Endodermal cell (in vitro differentiated cells): ENCODE measurements at places on chromosomes 1 and 21.
A peak's percentile ranks its signal among the peaks of the same experiment; 100 is the strongest.

- H3K27ac ChIP-seq: no peak overlapping the region
- H3K4me3 ChIP-seq: no peak overlapping the region
- H3K36me3 ChIP-seq: no peaks in the 10 kb centered on the region
- H3K27me3 ChIP-seq: peaks cover 62% of the 10 kb centered on the region
- no peak for DNase-seq
- no peaks in the 10 kb centered on the region for H3K4me1 ChIP-seq
Measured at GRCh38 chr1:114008993-114009392, 29.7 kb downstream of the OLFML3 start.

- no peak overlapping the region for H3K4me3 ChIP-seq
- no peaks in the 10 kb centered on the region for H3K4me1 ChIP-seq
- no peak for DNase-seq
- H3K27me3 ChIP-seq: no peaks in the 10 kb centered on the region
Measured at GRCh38 chr1:7442036-7442435, 329.1 kb upstream of the VAMP3 start.

- no peak overlapping the region for H3K27ac ChIP-seq
- no peaks in the 10 kb centered on the region for H3K27me3 ChIP-seq
- H3K4me3 ChIP-seq: no peak overlapping the region
- H3K36me3 ChIP-seq: no peaks in the 10 kb centered on the region
Measured at GRCh38 chr1:115076384-115076915, 12.9 kb downstream of the TSPAN2 start.

GRCh38 chr1:1001057-1001783, 1.3 kb upstream of the HES4 start:
- DNase-seq: peak; percentile 73
- no peaks in the 10 kb centered on the region for H3K36me3 ChIP-seq
- H3K27me3 ChIP-seq: peaks cover 16% of the 10 kb centered on the region
- peaks cover 23% of the 10 kb centered on the region for H3K4me1 ChIP-seq
- H3K27ac ChIP-seq: peak overlapping the region; percentile 100

DNA sequence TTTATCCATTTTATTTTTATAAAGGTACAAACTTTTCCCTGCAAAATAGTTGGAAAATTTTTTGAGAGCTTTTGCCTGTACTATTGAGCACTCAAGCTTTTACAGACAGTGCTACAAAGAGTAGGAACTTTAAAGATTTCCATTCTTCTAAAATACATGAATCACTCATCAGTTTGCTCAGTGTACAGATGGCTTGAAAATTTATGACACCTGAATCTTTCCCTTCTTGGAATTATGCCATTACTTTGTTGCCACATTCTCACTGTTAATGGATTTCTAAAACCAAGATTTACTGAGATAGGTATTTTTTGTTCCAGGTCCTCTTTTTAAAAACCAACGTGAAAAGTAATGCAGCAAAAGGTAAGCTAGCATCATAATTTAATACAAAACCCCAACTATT, 76.0 kb downstream of the GPATCH2 start:
- no peak for DNase-seq
- H3K27me3 ChIP-seq: no peaks in the 10 kb centered on the region
- H3K4me3 ChIP-seq: no peak overlapping the region
- H3K36me3 ChIP-seq: no peaks in the 10 kb centered on the region
